GM06990 (cell line): ENCODE measurements at places on chromosomes 7 and 10.

DNA sequence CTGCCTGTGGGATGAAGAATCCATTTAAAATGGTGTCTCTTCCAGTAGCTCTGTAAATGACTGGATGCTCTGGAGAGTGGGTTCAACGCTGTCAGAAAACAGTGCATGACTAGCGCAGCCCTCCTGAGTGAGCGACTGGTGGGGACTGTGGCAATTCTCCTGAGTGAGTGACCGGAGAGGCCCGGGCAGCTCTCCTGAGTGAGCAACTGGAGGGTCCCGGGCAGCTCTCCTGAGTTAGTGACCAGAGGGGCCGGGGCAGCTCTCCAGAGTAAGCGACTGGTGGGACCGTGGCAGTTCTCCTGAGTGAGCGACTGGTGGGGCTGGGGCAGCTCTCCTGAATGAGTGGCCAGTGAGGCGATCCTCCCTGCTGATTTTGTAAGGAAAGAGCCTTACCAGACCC lies 85.5 kb downstream of the WDR37 start:
- no peak for DNase-seq

DNA sequence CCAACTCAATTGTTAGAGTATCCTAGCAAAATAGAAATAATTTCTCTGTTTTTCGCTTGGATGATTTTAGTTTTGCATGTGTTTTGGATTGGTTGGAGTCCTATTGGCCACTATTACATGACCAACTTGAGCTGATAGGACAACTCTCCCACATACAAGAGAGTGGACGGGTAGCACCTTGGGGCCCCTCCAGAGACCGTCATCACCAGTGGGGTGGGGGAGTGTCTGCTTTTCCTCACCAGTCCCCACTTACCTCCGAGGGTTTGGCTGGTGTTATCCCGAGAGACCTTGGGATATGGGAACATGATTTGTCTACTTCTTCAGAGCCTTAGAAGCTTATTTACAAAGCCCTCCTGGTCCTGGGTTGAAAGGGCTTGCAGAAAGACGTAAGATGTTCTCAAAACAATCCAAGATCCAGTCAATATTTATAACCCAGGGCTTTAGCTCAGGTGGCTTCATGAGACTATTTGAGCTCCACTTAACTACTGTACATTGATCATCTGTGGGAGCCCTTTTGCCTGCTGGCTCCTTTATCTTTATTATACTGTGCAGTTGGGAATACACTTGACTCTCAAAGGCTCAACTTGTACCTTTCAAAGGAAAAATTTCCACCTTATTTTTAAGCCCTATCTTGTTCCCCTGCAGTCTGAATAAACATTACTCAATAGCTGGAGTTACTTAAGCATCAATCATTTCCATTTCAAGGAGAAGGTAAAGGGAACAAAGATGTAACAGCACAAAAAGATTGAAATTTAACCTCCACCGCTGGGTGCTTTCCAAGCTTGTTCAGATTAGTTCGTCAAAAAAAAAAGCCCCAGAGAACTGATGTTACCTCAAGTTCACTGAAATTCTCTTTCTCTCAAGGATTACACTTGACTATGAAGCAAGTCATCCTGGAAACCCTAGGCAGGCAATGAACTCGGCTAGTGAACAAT lies 119.7 kb downstream of the WDR11 start:
- DNase-seq: no peak

- no peak for DNase-seq
Measured at GRCh38 chr10:111370101-111370500, 293.3 kb downstream of the ADRA2A start.

GRCh38 chr7:90459888-90460287 lies 9.6 kb upstream of the PTTG1IP2 start:
- no peak for DNase-seq

- DNase-seq: no peak
Measured at GRCh38 chr7:77674878-77675277, 21.4 kb upstream of the RSBN1L start.

- no peak for DNase-seq
Measured at GRCh38 chr10:14327527-14327926, 3.2 kb downstream of the FRMD4A start.
